ENCODE measurements at places on chromosomes 12 and 14.

DNA sequence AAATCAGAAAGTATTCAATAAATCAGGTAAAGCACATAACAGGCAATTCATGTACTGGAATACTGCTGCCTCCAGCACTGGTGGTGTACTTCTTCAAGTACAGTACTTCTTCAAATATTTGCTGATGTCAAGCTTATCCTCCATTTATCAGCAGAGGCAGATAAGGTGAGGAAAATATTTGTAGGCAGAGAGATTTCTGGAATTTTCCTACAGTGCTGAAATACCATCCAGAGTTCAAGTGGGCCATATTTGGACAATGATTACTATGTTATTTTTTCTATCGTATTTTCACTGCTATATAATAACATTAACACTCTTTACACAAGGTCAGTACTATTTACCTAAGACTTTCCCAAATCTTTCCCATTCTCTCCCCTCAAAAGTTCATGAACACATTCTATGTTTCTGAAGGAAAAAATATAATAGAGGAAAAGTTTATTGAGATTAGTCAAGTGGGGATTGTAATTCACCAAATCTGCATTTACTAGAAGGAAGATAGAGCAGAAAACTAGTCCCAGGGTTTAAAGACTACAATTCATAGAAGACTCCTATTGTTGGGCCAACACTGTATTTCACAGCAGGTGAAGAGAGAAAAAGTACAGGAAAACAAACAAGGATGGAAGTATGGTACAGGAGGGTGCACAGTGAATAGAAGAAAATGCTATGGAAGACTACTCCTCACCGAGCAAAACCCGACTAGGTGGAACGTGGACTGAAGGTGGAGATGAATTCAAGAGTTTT lies 141.1 kb downstream of the PAWR start:
- no peak for DNase-seq

- no peak for DNase-seq
These were observed 24.4 kb upstream of the KITLG start for GRCh38 chr12:88604646-88605045.

DNA sequence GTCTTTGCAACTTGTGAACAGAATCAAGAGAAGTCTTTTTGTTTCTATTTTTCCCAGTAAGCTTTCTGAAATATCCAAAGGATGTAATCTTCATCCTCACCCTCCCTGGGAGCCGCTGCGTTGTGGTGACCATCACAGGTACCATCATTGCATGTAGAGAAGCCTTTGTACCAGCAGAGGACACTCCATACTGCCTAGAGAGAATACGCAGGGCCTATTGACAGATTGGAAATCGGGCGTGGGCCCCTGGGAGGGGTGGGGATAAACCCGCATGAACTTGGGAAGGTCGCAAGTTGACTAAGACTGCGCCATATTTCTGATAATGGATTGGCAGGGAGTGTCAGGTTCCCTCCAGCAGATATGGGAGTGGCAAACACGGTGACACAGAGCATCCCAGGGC lies 12.7 kb downstream of the KRT1 start:
- DNase-seq = no peak

DNA sequence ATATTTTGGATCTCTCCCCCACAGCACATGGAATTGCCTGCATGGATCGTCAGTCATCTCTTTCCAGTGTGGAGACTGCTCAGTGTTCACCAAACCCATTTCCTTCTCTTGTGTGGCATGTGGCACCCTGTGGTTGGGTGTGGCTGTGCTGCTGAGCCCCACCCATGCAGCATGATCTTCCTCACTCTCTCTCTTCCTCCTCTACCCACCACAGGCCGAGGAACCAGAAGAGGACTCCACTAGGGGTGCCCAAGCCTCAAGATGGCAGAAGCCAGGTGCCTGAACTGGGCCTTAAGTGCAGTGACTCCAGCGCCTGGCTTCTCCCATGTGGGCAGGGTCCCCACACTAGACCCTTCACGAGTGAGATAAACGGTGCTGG lies 66.8 kb upstream of the GPR68 start:
- no peak for DNase-seq

GRCh38 chr14:95233702-95234241 lies 76.4 kb upstream of the DICER1 start:
- no peak for DNase-seq
